ENCODE measurements at places on chromosomes 13 and 19. TPM values are rescaled to one million over a fixed set of nuclear protein-coding genes. Genes with fewer than 3 reads are reported as not detected.

Gene GDF15
- total RNA-seq: 822 TPM

GRCh38 chr13:66577358-66577757, 652.8 kb downstream of the PCDH9 start:
- DNase-seq: no peak

Gene PLIN4
- total RNA-seq: under 0.01 TPM

GRCh38 chr19:50414864-50415660, 3.7 kb upstream of the SPIB start:
- no peak for DNase-seq

GRCh38 chr19:55252760-55253663, 5.8 kb downstream of the PPP6R1 start:
- no peak for DNase-seq

DNA sequence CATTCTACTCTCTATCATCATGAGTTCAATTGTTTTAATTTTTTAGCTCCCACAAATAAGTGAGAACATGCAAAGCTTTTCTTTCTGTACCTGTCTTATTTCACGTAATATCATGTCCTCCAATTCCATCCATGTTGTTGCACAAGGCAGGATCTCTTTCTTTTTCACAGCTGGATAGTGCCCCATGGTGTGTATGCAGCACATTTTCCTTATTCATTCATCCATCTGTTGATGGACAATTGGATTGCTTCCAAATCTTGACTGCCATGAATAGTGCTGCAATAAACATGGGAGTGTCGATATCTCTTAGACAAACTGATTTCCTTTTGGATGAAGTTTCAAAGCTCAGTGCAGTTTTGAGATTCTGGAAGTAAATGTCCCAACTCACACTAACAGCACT, 326.9 kb downstream of the FGF9 start:
- no peak for DNase-seq

Gene TEKTIP1
- total RNA-seq: not detected

Gene CEACAM7
- not detected for total RNA-seq
